ENCODE measurements at places on chromosomes 3 and 15.

DNA sequence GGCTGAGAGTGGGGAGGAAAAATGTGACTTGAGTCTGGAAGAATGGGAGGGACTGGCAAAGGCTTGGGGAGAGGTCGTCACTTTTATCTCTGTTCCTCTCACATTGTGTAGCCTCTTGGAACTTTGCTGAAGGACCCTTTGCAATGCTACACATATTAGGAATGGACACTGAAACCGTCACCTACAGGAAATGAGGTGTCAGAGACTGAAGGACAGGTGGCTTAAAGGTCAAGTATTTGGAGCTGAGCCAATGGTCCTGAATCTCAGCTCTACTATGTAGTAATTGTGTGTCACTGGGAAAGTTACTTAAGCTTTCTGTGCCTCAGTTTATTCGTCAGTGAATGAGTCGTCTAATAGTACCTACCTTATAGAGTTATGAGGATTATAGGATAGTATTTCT, 14.7 kb downstream of the MCTP2 start:
- no peak for DNase-seq

DNA sequence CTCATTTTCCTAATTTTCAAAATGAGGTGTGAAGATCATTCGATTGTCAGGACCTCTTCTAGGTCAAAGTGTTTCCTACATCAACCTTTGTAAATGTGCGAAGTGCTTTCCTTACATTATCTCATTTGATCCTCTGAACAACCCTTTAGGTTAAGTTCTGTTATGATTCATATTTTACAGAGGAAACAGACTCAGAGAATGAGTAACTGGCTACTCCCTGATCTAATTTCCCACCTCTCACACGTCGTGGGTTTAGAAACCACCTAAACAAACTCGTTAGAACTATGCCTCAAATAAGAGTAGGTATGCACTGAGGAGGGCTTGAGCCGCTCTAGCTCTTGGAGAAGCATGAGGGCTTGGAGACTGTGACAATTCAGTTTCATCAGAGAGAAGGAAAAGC, 148.6 kb downstream of the CD47 start:
- DNase-seq: peak; percentile 40

GRCh38 chr3:106249159-106249558, 380.3 kb upstream of the CBLB start:
- peak; percentile 77 for DNase-seq

- peak; percentile 47 for DNase-seq
Measured at GRCh38 chr3:96354742-96355141, 459.7 kb upstream of the EPHA6 start.

- peak; percentile 84 for DNase-seq
Measured at GRCh38 chr15:51366920-51367319, 25.5 kb downstream of the GLDN start.

DNA sequence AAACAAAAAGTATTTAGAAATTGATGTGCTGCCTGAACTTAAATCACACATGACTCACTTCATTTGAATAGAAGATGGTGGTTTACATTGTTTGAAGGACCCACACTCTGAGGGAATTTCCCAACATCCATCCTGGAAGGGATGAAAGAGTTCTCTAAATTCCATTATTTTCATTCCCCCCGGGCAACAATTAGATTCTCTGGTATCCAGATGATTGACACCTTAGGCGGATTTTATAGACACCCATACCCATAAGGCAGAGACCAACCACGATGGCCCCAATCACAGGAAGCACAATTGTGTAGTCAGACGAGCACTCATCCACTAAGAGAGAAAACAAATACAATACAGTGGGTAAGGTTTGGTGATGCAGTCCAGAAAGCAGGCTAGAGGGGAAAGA, 24.6 kb upstream of the MCCC1 start:
- peak; percentile 45 for DNase-seq

DNA sequence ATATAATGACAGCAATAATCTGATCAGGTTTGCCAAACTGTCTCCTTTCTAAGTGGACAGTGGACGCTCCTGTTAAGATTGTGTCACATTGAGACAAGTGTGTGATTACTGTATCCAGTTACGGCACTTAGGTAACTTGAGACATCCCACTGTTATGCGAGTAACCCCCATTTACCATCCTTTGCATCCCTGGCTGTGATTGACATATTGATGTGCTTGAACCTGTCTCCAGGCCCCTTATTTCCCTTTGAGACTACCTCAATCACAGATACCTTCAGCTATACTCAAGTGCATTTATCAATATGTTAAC, 785.2 kb downstream of the NR2F2 start:
- DNase-seq: no peak

DNA sequence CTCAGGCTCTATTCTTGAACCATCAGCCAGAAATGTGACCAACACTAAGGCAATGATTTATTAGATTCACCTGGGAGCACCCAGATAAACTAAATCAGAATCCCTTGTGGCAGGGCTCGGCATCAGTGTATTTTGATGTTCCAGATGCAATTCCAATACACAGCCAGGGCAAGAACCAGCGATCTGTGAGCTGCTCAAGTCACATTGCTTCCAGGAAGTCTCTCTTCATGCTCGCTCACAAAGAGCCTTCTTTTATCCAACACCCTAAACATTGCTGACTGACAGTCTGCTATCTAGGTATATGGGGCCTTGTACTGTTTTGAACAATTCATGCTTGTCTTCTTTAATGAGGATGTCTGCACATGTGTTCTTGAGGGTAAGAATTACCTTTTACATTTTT, 40.9 kb upstream of the GOLGA8J start:
- DNase-seq: no peak

DNA sequence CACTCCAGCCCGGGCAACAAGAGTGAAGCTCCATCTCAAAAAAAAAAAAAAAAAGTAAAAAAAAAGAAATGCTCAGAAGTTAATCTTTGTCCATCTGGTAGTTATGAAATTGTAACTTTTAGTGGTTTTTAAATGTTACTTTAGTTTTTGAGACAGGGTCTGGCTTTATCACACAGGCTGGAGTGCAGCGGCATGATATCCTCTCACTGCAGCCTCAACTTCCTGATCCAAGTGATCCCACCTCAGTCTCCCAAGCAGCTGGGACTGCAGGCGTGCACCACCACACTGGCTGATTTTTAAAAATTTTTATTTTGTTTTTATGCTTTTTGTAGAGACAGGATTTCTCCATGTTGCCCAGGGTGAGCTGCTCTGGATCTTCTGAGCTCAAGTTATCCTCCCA, 1.3 kb downstream of the RNU5B-1 start:
- no peak for DNase-seq

DNA sequence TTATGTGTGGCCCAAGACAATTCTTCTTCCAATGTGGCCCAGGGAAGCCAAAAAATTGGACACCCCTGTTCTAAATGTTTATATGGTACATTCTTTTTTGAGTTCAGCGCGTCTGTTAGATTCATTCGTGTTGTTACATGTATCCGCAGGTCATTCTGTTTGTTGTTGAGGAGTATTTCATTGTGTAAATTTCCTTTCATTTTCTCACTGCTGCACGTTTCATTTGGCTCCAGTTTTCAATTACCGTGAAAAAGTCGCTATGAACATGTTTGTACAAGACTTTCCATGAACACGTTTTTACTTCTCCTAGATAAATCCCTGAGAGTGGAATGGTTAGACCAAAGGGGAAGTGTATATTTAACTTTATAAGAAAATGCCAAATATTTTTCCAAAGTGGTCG, 7.5 kb upstream of the OPA1 start:
- DNase-seq: no peak

- DNase-seq: no peak
Measured at GRCh38 chr3:153330901-153331300, 168.9 kb downstream of the RAP2B start.

GRCh38 chr3:44969828-44970179, 6.2 kb downstream of the ZDHHC3 start:
- DNase-seq: no peak

GRCh38 chr15:41633609-41634008, 26.6 kb upstream of the MGA start:
- no peak for DNase-seq

DNA sequence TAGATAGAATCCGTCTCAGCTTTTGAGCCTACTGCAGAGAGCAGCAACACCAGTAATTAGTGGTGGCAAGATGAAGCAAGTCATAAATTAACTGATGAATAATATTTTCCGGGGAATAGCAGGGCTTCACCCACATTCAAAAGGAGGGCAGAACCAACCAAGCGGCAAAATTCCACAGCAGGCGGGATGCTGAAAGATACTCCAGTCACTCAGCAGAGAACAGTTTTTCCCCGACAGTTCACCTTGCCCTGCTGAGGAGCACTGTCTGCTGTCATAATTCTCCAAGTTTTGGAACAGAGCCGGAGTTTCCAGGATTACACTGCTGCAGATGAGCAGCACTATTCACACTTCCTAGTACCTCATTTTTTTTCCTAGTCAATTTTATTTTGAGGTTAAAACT, 274.7 kb downstream of the CD47 start:
- no peak for DNase-seq

DNA sequence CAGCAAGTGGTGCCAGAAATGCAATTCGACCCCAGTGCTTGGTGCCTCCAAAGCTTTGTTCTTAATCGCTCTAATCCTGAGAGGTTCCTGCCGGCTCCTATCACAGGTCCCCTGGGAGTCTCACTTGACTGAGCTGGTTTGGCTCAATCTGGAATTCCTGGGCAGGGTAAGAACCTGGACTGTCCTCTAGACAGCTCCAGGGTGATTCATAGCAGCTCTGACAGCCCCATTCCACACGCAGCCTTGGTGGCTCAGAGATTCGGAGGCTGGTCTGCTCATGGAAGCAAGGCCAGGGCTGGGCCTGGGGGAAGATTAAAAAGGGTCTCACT, 37.9 kb downstream of the MYO5C start:
- DNase-seq: no peak

- no peak for DNase-seq
Measured at GRCh38 chr3:178058629-178059028, 477.6 kb upstream of the KCNMB2 start.

GRCh38 chr15:31387479-31388118, 61.0 kb downstream of the KLF13 start:
- DNase-seq: no peak

DNA sequence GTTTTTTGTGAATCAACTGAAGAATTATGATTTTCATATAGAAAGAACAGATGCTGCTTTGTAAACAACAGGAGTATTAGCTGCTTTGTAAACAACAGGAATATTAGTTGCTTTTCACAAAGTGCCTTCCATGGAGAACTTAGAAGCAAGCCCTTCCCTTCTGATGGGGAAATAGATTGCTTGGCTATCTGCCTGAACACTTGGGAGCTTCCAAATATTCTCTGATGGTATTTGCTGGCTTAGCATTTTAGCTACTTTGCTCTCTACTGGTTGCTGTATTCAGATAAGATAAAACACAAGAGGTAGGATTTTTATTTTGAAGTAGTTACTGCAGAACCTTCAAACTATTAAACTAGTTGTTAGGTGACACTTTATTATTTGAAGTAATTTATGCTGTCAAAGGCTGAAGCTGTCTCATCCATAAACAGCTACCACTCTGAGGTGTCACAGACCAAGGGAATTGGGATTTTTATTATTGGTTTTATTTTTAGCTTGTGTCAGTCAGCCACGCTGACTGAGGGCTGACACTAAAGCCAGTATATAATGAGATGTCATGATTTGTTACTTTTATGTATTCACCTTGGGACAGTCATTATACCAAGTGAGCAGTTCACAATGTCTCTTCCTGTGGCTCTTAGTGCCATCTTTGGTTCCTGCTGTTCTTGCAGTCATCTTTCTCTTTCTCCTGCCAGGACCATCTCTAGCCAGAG, 50.0 kb downstream of the ZIC1 start:
- DNase-seq: no peak

GRCh38 chr3:169299129-169299528, 364.4 kb downstream of the MECOM start:
- no peak for DNase-seq

DNA sequence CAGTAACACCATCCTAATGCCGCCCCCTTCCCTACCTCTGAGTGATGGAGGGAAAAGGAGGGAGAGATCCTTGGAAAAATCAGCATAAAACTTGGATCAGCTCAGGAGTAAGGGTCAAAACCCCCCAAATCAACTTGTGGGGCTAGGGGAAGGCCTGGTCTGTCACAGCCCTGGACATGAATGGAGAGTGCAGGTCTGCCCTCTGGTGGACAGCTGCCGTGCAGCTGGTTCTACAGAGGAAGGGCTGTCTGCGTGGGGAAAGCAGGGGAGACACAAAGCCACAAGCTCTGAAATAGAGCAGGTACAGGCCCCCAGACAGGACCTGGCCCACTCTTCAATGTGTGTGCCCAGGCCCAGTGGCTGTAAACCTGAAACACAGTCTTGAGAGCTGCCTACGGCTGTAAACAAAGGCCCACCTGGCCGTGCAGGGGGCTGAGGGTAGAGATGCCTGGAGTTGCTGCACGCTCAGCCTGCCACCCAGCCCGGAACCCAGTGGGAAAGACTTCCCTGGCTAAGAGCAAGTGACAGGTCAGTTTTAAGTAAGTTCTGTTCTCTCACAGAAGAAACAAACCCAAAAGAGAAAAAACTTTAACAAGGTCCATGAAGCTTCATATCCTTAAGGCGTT, 16.4 kb downstream of the CLK3 start:
- DNase-seq: peak; percentile 49

- peak; percentile 54 for DNase-seq
Measured at GRCh38 chr3:141561426-141562034, 74.7 kb downstream of the RASA2 start.

DNA sequence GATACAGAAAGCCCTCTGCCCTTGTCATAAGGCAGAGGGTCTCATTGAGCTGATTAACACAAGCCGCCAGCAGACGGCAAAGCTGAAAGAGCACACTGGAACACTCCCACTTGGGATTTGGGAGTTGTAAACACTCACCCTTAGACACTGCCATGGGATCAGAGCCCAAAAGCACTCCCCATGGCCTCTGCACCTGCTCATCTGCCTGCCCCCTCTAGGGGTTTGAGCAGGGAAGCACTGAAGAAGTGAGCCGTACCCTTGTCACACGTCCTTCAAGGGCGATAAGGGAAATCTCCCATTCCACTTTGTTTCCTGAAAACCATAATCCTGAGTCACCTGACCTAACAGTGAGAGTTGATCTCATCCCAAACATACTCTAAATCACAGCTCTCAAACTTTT, 14.7 kb downstream of the FSIP1 start:
- DNase-seq: no peak

DNA sequence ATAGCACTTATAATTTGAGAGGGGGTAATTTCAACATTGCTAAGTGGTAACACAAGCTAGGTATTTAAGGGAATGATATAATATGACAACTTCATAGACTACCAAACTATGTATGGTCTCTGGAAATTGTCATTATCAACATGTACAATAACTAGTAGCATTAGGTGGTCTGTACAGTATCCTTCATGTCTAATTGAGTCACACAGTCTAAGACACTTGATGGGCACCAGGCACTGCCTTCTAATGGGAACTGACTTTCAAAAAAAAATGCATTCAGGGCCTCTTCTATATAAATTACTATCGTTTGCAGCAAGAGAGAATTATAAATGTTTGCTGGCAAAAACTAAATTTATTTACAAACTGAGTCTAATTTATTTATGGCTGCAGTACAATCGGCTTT, 271.8 kb downstream of the MECOM start:
- DNase-seq: no peak

Measured in fibroblast of lung (primary cell).